Fibroblast of the conjunctiva (primary cell): ENCODE measurements at places on chromosomes 2 and 18.

DNA sequence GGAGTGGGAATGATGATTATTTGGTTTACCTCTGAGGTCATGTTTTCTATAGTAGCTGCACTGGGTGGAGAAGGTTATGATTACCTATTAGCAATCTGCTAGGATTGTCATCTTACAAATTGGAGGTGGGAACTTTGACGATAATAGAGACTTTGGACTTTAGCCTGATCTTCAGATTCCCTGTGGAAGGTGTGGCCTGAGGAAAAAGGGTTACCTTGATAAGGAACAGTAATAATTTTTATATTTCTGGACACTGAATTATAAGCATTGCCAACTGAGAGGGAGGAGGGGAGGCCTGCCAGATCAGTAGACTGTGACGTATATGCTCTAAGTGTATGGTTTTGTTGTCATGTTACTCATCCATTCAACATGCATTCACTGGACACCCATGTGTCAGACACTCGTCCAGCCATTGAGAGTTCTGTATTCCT, 183.4 kb upstream of the FOSL2 start:
- no peak for DNase-seq

- no peak for DNase-seq
These were observed 173.9 kb upstream of the SKOR2 start for GRCh38 chr18:47425365-47425764.

DNA sequence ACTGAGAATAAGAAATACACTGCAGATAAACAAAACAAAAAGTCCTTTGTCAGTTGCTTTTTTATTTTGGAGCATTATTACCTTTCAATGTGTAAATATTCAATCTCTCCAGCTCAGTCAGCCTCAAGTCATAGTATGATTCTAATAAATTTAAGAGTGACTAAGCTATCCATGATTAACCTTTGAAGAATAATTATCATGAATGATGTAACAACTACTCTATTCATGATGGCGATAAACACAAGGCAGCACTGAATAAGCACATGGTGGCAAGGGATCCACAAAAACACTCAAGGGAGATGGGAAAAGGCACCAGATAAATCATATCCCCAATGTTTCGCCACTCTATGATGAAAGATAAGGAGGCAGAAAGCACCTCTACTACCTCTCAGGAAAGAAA, 67.0 kb downstream of the MAP4K3 start:
- DNase-seq, result no peak

DNA sequence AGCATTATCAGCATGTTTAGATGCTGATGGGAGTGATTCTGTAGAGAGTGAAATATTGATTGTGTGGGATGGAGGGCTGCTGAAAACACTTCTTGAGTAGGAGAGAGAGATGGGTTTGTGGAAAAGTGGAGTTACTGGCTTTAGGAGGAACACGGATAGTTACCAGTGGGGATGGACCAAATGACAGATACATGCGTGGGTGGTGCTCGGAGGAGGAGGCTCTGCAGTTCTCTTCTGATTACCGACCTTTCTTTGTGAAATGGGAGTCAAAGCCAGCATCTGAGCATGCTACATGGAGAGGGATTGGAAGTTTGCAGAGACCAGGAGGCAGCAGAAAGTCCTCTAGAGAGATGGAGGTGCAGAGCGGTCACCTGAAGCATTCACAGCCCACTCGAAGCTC, 26.3 kb downstream of the RNF144A start:
- no peak for DNase-seq

- DNase-seq, result no peak
These were observed 52.4 kb downstream of the BCL2 start for GRCh38 chr18:63266888-63267790.

DNA sequence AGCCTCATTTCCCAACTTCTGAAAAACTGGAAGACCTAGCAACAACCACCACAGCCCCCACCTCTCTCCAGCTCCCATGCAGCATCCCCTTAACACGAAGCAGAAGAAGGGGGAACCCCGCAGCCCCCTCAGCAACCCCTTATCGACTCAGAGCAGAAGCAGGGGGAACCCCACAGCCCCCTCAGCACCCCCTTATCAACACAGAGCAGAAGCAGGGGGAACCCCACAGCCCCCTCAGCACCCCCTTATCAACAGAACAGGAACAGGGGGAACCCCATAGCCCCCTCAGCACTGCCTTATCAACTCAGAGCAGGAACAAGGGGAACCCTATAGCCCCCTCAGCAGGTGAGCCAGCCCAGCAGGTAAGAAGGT, 6.7 kb downstream of the SLC66A2 start:
- DNase-seq, result no peak

- no peak for DNase-seq
These were observed 170.0 kb downstream of the TXNL1 start for GRCh38 chr18:56468396-56468795.

GRCh38 chr18:60684843-60685513, 312.4 kb upstream of the MC4R start:
- peak; percentile 32 for DNase-seq

DNA sequence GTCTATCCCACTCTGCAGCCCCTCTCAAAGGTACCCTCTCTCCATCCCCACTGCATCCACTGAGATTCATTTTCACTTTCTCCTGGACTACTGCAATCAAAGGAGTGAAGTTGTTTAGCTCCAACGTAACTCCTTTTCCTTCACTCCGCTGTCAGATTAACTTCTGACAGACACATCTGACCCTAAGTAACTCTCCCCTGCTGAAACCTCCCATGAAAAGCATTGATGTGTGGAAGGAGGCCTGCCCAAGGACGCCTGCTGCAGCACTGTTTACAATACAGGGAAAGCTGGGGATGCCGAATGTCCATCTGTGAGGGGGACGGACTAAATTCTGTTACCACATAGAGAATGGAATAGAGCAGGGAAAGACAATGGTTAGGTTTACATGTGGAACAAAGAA, 114.8 kb downstream of the TMEM163 start:
- DNase-seq, result no peak

DNA sequence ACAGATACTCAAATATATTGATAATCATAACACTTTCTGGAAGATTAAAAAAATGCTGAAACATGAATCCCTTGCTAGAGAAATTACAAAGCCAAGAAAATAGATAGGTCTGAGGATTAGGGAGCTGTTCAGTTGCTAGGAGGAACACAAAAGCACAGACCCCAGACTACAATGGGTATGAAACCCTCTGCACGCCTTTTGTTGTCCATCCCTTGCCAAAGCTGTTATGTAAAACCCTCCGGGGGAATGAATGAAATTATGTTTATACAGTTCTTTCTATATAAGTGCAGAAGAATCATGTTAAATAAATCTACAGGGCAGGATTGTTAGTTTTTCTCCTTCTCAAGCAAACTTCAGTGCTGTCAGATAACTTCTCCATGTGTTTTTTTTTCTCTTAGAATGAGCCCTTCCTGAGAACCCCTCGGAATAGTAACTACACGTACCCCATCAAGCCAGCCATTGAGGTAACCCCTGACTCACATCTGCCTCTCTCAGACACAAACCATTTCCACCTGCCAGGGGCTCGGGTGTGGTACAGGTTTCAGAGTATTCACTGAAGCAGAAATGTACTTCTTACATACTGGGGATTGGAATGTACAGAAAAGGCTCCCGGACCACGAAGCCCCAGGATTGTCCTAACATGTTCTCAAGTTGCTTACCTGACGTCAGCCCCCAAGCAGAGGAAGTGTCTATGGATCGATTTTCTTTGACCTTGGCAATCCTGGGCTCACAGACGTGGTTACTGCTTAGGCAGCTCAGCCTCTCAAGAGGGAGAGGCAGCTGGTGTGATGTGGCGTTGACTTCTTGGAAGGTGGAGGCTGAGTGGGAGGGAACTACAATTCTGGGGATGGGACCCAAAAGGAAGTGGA, 118.0 kb downstream of the PLB1 start:
- no peak for DNase-seq

DNA sequence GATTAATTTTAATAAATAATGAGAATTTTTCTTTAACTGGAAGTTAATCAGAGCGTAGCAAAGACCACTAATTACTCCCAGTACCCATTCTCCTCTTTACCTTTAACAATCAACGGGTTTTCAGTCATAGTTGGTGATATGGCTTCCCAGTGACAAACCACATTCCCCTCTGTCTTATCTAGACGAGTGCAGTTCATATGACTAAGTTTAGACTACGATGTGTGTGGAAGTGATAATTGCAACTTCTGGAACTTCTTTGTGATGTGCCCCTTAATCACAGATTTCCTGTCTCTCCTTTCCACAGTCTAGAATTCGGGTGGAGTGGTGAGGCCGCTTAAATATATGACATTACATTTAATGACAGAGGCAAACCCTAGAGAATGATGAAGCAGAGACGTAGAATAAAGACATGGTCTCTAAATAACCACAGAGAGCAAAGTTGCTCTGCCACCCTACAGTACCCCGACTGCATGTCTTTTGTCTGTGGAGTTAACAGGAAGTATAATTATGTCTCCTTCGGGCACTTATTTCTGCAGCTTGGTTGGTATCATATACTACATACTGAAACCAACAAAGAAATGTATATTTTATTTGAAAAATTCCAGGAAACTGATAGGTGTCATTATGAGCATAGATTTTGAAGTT, 693.3 kb upstream of the CDH7 start:
- DNase-seq, result no peak

DNA sequence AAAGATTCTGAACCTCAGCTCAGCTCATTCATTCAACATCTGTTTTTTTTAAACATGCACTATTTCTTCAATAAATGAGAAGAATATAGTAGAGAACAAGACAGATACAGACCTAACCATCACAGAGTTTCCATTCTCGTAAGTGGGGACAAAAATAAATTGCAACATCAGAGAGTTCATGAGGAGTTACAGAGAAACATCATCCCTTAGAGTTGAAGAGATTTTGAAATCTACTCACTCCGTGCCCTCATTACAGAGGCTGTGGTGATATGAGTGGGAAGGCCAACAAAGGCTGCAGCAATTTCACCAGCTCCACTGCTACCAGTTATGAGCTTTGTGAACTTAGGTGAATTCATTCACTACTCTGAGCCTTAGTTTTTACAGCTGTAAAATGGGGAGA, 399.3 kb downstream of the BCL11A start:
- DNase-seq, result no peak

GRCh38 chr2:68121873-68122679, 35.6 kb upstream of the PNO1 start:
- DNase-seq, result peak; percentile 81

- DNase-seq, result no peak
These were observed 2096.3 kb upstream of the CELF4 start for GRCh38 chr18:39661856-39662366.

GRCh38 chr18:9081940-9082339, 20.6 kb upstream of the NDUFV2 start:
- DNase-seq, result no peak

- no peak for DNase-seq
These were observed 39.6 kb downstream of the TTC39C start for GRCh38 chr18:24054130-24054529.

DNA sequence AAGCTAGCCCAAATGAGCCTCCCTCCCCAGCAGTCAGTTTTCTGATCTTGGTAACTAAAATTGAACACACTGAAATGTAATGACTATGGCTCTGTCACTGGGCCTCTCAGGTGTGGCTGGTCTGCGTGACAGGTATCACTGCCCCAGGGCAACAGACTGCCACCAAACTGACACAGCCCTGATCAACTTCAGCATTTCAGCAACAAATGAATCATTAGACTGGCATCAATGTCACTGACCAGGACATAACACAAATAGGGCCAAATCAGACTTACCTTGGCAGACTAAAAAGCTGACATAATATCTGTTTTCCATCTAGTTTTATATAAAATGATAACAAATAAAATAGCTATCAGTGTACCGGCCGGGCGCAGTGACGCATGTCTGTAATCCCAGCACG, 290.8 kb upstream of the CHAC2 start:
- DNase-seq, result no peak

DNA sequence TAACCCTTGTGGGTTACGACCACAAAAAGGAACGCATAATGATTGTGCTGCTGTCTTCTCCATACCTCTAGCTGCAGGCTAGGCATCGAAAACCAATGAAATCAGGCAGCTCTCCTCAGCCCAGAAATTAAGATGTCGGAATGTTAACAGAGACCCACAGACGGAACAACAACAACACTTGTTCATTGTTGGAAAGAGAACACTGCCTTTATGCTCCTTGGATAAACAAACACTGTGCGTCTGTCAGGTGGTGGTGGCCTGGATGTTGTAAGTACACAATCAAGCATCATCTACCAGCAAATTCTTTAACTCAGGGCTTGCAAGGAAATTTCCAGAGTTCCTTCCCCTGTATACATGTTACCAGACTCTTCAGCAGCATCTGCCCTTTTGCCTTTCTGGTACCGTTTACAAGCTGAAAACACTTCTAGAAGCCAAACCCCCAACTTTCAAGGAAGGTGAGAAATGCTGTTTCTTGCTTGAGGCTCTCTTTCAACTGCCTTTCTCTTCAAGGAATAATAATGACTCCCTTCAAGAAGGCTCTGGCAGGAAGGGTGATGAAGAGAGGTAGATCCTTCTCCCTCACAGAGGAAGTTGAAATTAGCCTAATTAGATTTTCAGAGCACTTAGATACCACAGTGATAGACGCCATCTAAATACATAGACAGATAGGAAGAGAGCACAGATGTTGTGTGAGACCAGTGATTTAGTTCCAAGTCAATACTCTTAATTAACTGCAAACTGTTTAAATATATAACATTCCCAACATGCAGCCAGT, 332.7 kb downstream of the ZNF521 start:
- no peak for DNase-seq

DNA sequence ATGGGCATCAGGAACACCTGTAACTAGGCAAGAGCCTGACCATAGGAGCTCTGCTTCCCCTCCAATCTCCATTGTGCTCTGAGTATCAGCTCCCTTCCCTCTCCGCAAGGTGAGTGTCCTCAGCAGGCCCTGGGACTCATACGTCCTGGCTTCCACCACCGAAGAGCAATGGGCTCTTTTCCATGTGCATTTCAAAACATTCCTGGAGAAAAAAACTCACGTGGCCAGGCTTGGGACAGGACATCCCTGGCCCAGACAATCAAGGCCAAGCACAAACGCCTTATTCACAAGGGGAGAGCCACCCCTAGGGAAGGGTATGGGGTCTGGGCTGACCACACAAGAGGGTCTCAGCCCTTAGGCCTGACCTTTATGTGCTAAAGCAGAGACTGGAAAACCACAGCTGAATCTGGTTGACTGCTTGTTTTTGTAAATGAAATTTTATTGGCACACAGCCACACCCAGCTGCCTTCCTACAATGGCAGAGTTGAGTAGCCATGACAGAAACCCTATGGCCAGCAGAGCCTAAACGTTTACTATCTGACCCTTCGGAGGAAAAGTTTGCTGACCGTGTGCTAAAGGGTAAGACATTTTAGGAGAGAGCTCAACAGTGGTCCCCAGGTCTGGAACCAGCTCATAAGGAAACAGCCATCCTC, 175.7 kb upstream of the ARL4C start:
- no peak for DNase-seq

DNA sequence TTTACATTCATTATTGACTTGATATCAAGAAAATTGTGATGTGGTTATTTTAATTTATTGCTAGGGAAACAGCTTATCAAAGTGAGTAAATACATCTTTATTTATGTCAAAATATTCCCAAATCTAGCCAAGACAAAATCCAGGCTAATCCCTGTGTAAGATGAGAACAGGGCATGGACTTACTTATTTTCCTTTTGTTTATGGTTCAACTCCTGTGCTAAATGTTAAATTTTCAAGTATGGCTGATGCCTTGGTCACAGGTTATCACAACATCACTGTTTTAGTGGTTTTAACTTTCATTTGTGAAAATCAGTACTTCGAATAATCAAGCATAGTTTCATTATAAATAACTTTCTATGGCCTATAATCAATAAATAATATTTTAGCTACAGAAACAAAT, 657.0 kb upstream of the SYT4 start:
- no peak for DNase-seq
